Body of pancreas (tissue), 4 donors: ENCODE measurements at places on chromosomes 1 and 21.

DNA sequence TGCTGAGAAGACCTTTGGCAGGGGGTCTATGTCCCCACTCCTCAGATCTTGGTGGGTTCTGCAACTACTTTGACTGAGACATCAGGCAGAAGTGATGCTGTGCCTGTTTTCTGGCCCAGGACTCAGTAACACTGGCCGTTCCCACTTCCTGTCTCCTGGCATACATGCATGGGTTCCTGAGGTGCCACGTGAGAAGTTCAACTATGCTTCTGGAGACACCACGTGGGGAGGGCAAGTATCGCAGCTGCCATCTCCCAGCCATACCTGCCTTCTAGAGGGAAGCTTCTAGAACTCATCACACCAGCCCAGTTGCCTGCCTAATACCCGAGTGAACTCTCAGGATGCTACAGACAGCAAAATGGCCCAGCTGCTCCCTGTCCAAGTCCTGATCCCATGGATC is 65.8 kb downstream of the TRABD2B start:
- DNase-seq, result peak; percentile 61

DNA sequence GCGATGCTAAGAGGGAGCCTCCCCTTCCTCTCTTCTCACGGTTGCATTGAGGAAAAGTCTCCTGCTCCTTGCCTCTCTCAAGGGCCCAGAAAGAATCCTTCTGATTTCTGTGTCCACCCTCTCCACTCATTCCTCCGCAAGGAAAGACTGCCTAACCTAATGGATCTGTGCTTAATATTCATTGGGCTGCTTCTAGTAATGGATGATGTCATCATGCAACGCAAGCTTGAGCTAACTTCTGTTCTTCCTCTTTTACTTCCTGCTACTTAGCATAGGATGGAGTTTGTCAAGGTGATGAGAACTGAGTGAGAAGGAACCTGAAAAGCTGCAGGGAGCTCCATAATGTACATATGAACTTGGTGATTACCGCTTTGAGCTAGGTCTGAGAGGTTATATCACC is 35.2 kb upstream of the HMGB4 start:
- no peak for DNase-seq

DNA sequence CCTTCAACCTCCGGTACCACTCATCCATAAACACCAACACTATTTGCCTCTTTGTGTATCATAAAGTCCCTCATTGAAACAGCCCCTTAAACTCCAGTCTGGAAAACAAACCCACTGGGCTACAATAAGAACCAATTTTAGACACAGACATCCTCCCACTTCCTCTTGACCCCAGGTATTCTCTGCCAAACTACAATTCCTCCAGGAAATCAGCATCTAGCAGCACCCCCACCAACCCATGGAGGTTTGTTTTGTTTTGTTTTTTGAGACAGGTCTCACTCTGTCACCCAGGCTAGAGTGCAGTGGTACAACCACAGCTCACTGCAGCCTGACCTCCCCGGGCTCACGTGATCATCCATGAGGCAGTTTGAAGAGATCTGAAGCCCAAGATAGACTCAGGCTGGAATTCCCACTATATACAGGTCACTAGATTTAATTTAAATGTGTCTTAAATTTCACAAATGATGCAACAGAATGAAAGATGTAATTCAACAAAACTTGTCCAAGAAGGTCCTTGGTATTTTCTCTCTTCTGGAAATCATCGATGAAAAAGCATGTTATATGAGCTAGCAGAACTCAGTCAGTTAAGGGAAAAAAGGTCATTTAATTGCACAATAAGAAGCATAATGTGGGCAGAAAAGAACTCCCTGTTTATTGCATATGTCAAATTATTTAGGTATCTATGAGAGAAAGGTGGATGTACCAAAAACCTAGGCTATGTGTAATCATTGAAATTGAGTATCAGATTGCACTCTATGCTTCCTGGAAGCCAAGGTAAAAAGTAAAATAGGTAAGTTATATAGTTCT is 30.3 kb downstream of the TCP10L start:
- DNase-seq, result no peak

DNA sequence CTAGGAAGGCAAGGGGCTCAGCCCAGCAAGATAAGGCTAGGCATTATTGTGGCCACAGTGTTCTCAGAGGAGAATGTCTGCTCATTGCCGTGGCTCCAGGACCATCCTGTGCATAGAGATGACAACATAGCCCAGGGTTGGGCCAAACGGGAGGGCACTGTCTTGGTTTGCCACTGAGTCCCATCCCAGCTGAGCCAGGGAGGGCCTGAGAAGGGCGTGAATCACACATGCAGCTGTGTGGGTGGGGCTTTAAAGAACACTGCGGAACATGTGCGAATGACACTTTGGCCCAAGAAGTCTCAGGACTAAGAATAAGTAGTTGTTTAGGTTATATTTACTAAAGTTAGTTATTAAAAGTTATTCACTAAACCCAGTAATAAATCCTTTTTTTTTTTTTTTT is 18.5 kb downstream of the CHAF1B start:
- DNase-seq, result no peak

- no peak for DNase-seq
Observed at GRCh38 chr1:15218287-15219279, 28.4 kb upstream of the FHAD1 start.
